Activated T-helper 1 cell treated with anti-CD3 and anti-CD28 coated beads, Interleukin-2, amount 50 U/mL, for 16 hours (primary cell): ENCODE measurements at places on chromosomes 5 and 9.

DNA sequence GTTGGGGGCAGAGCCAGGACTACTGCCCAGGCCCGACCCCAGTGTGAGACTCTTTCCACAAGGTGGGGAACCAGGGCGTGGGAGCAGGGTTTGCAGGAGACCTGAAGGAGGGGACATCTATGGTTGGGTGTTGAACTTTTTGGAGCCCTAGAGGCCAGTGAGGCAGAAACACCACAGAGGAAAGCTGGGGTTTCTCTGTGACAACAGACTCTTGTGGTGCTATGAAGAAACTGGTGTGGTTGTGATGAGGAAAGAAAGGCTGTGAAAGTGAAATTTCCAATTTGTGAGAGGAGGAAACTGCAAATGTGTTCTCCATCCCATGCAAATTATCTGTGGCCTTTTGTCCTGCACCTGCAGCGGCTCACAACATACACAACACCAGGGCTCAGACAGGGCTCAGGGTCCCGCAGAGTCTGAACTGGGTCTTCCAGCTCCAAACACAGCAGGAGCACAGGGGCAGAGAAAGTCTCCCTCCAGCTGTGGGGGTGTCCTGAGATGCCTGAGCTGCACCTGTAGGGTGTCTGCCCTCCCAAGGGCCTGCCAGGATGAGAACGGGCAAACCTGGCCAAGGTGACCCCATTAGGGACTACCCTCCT is 51.4 kb upstream of the GRHPR start:
- no peak for DNase-seq

DNA sequence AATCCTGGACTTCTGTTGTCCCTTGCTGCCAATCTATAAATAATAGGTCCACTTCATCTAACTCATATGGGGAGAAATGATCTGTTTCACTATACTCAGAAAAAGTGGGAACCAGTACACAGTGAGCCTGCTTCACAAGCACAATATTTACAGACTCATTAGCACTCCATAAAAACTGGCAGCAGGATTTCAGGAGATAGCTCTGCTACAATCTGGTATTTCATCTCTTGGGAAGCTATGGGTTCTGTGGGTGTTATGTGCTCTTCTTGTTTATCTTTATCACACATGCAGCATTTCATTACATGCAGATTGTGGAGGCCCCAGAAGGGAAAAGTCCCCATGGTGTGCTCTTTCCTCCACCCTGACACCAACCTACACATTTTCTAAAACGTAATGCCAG is 33.2 kb downstream of the UGT3A2 start:
- no peak for DNase-seq

DNA sequence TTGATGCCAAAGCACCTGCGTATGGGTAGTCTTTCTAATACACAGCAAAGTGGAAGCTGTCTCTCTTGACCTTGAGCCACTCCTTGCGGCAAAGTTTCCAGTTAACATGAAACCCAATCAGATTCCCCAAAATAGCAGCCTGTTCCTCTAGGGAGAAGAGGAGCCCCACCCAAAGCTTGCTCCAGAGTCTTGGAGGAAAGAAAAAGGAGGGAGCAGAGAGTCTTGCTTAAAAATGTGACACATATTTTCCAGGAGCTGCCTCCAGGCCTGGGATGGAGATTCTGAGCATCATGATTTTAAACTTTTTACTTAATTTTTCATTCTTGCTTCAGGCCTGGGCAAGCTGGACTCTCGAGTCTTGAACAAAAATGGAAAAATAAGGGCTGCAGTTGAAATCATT is 223.5 kb upstream of the TNC start:
- DNase-seq, result no peak

GRCh38 chr5:179128976-179129375 is 68.8 kb downstream of the ZNF354C start:
- DNase-seq, result no peak

DNA sequence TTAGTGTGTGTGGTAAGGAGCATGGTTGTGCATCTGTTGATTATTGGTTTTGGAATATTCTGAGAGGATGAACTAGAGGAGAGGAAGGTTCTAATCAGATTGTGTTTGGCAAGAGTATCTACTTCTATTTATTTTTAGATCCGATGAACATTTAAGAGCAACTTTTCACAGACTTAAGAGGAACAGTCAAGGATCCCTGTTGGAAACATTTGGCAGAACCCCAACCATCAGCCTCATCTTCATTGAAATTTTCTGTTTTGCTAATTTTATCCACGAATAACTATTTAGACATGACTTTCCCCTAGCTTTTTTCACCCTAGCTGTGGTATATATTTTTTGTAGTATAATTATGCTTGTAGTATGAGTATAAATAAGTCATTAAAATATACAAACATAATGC is 868.5 kb downstream of the MAT2B start:
- no peak for DNase-seq

DNA sequence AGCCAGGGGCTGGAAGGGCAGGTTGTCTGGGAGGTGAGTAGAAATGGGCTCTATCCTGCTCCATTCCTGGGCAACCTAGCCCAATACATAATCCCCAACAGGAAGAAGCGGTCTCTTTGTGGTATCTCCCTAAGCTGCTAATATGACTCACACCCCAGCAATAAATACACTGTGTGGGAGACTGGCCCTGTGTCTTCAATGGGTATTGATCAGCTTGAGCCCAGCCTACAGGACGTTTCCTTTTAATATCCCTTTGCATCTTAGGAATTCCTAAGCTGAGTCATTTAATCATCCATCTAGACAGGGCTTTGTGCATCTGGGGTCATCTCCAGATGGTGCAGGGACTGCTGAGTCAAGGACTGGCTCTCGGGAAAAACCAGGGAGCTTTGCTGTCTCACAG is 207.0 kb upstream of the PANK3 start:
- DNase-seq, result no peak

- DNase-seq, result no peak
Measured at GRCh38 chr5:108003178-108003577, 332.4 kb upstream of the EFNA5 start.

- DNase-seq, result no peak
Measured at GRCh38 chr5:79295029-79295428, 59.1 kb downstream of the JMY start.

- DNase-seq, result no peak
Measured at GRCh38 chr5:56985936-56986625, 34.2 kb upstream of the MIER3 start.

DNA sequence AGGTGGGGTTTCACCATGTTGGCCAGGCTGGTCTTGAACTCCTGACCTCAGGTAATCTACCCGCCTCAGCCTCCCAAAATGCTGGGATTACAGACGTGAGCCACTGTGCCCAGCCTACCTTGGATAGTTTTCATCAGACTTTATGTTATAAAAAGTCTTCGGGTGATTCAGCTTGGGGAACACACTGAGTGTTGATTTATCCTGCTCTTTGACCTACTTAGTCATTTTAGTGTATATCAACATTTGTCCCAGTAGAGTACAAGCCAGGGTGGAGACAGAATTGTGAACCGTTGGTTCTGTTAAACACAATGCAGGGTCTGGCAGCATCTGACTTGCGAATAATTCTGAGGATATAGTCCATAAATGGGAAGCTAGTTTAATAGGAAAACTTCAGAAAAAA is 39.7 kb downstream of the NFX1 start:
- no peak for DNase-seq
